ENCODE measurements at places on chromosomes 4 and X. TPM values are rescaled to one million over a fixed set of nuclear protein-coding genes. Genes with fewer than 3 reads are reported as not detected.

GRCh38 chrX:39164212-39164611, 363.0 kb downstream of the MID1IP1 start:
- no peak for DNase-seq

- no peak for DNase-seq
These were observed 40.1 kb upstream of the RPA4 start for GRCh38 chrX:96843566-96843965.

The GAGE12H gene
- not detected for total RNA-seq

DNA sequence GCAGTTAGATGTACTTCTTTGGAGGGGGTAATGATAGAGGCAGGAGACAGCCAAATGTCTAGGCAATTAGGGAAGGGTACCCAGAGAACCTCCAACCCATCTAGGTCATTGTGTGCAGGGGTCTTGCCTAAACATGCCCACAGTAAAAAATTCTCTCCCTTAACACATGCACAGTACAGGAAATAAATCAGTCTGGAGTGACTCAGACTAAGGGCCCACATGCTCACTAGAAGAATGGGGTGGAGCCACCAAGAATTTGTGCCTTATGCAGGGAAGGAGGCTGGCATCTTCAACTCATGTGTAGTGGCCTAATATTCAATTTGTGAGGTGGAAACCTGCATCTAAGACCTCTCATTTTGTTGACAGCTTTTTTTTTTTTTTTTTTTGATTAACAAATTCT, 945.3 kb upstream of the GRIA3 start:
- DNase-seq = no peak

- no peak for DNase-seq
These were observed 16.7 kb downstream of the EVC2 start for GRCh38 chr4:5691491-5692132.

Data from SJSA1 (cell line).